ENCODE measurements at places on chromosomes 13 and 19.

DNA sequence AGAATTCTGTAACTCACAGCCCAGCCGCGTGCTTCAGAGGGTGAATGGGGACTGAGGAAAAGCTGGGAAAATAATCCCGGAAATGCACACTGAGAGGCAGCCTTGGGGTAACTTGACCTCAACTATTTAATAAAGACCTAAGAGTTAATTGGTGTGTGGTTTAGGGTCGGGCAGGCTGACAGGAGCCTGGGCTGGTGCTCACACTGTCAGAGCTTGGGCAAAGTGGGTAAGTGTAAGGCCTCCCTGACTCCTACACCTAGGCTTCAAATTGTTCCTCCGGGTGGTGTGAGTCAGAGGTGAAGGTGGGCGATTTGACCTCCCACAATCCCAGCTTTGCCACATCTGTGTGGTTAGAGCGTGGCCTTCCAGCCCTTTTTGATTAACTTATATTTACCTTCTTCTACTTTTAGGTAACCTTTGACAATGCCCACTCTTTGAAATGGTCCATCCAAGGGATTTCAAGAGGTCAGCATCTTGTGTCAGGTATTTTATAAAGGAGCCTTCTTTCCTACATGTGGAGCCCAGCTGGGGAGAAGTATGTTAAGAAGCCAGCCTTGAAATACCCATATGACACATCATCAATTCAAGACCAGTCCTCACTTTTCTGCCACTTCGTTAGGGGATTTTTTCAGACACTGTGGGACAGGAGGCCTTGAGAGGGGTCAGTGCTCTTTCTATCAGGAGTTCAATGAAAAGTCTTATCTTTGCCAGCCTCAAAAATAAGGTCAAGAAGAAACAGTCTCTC lies 114.2 kb downstream of the NUFIP1 start:
- no peak overlapping the region for H3K4me3 ChIP-seq
- H3K27ac ChIP-seq, result no peak overlapping the region
- no peaks in the 10 kb centered on the region for H3K27me3 ChIP-seq

DNA sequence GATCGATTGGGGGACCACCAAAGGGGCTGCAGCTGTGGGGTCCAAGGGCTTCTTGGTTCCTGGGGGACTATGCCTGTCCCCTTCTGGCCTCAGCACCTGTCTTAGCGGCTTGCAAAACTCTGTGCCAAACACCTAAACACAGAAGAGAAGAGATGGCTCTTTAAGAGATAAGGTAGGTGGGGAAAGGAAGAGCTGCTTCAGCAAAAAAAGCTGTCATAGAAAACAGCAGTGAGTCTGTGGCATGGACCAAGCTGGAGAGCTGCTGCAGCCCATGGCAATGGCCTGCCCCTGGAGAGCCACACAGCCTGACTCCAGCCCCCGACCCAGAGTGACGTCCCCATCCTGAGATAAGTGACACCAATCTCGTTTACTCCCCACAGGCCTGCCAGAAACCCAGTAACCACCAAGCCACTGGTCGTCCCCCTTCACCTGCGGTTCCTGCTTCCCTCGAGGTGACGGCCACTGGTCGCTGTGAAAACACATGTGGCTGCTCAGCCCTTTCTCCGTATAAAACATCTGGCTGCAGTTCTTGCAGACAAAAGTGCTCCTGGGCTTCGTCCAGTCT lies 25.0 kb upstream of the NAPA start:
- H3K27ac ChIP-seq, result no peak overlapping the region
- no peak overlapping the region for H3K4me3 ChIP-seq
- no peak for DNase-seq

DNA sequence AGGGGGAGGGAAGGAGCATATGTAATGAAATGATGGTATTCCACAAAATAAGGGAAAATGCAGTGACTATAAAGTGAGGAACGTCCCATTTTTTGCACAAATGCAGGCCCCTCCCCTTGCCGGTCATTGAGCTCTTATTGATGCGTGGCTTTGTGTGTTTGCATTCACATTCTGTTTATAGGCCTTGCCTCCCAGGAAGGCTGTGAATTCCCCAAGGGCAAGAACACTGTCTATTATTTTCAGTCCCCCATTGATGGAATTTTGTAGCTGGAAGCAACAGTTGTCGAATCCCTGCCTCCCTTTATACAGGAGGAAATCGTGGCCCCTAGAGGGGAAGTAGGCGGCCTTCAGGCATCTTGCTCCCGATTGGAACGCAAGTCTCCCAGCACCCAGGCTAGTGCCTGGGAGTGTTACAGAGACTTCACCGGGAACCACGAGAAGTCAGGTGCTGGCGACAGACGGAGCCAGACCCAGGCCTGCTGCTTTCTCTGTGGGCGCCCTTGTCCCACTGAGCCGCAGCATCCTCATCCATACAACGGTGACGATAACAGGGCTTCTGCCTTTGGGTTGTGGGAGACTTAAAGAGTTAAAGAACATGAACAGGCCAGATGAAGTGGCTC lies 6.9 kb downstream of the SBSN start:
- H3K4me1 ChIP-seq, result no peaks in the 10 kb centered on the region
- H3K27me3 ChIP-seq, result peaks cover 10% of the 10 kb centered on the region
- no peak overlapping the region for H3K4me3 ChIP-seq
- H3K36me3 ChIP-seq, result no peaks in the 10 kb centered on the region
- DNase-seq, result no peak

DNA sequence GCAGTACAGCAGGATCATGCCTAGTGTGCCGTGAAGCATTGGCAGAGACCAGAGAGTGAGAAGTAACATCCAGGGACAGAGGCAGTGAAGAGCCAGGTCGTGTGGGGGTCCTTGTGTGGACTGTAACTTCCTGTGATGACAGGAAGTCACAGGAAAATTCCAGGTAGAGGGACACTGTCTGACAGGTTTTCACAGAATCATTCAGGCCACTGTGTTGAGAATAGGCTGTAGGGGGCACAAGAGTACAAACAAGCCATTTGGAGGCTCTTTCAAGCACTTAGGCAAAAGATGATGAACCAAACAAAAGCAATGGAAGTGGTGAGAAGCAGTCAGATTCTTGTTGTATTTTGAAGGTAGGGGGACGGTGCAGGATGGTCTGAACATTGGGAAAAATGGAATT lies 46.4 kb downstream of the N4BP2L1 start:
- peak; percentile 48 for DNase-seq
- no peak overlapping the region for H3K4me3 ChIP-seq
- H3K27me3 ChIP-seq, result no peaks in the 10 kb centered on the region

DNA sequence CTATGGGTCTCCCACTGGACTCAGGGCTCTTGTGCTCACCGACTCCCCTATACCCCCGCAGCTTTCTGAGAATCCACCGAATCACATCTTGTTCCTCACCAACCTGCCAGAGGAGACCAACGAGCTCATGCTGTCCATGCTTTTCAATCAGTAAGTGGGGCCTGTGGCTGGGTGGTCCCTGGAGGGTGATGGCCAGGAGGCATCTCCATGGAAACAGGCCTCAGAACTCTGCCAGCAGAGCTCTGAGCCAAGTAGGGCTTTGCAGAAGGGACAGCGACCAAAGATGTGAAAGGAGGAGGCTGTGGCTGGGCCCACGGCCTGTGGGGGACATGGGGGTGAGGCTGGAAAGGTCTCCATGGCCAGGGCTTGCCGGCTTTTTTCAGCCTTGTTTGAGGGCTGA lies 11.8 kb upstream of the MIA start:
- H3K4me3 ChIP-seq, result no peak overlapping the region
- H3K27ac ChIP-seq, result no peak overlapping the region
- H3K4me1 ChIP-seq, result no peaks in the 10 kb centered on the region
- no peak for DNase-seq
- H3K36me3 ChIP-seq, result peaks cover 47% of the 10 kb centered on the region

DNA sequence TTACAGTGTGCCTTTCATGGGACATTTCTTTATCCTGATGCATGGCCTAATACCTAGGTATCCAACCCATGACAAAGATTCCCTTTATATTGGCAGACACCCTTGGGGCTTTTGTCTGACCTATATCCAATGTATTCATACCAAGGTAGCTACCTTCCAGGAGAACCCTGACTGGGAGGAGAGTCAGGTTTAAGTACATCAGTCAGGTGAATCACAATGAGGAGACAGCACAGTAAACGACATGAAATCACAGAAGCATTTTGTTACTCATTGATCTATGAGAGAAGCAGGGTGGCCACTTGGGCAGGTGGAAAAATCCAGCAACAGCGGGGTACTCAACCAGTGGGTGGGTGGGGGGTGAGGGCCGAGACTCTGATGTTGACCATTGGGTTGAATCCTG lies 527.4 kb upstream of the ATXN8OS start:
- no peak overlapping the region for H3K27ac ChIP-seq
- DNase-seq, result no peak
- no peaks in the 10 kb centered on the region for H3K4me1 ChIP-seq
- no peak overlapping the region for H3K4me3 ChIP-seq
- no peaks in the 10 kb centered on the region for H3K27me3 ChIP-seq
- H3K36me3 ChIP-seq, result no peaks in the 10 kb centered on the region

GRCh38 chr13:48532256-48532505 lies 699 bp downstream of the RCBTB2 start:
- H3K36me3 ChIP-seq, result no peaks in the 10 kb centered on the region
- H3K4me3 ChIP-seq, result peak overlapping the region; percentile 88

DNA sequence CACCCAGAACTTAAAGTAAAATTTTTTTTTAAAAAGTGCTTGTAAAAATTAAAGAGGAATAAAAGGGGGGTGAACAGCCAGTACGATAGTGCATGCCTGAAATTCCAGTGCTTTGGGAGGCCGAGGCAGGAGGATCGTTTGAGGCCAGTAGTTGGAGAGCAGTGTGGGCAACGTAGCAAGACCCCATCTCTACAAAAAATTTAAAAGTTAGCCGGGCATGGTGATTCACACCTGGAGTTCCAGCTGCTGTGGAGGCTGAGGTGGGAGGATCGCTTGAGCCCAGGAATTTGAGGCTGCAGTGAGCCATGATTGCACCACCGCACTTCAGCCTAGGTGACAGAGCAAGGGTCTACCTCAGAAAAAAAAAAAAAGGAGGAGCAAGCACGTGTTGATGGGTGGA lies 7.8 kb downstream of the ADAMTSL5 start:
- DNase-seq, result no peak
- H3K27me3 ChIP-seq, result no peaks in the 10 kb centered on the region

DNA sequence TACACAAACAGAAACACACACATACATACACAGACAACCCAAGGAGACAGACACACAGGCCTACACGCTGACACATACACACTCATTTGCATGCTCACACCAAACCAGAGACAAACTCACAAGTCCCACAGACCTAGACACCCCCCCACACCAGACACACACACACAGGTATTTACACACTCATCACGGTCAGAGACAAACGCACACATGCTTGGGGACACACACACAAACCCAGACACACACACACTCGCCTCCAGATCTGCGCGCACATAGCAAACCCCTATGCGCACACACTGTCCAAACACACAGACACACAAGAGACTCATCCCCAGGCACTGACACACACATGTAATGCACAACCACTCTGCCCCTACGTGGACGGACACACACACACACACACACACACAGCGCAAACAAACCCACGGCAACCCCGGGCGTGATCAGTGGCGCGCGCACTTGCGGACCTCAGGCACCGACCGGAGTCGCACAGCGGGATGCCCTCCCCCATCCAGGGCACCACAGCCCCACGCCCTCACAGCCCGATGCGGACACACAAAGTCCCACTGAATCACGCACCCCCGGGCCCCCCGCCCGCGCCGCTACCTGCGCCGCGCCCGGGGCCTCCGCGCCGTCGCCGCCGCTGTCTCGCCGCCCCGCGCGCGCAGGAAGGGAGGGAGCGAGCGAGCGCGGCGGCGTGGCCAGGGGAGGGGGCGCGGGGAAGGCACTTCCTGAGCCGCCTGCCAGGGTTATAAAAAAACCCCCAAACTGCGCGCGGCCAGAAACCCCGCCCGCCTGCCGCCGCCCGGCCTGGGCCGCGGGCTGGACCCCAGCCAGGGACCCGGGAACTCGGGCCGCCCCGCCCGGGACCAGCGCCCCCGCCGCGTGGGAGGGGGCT lies at the start of gene ADAMTS10:
TSS of gene ADAMTS10 (minus strand) at position 675 of the 895 bp plus-strand sequence. CDS start 5,005 bp downstream, outside the sequence.
- H3K27ac ChIP-seq, result peak within 1 kb of the TSS; percentile 65
- H3K4me1 ChIP-seq, result no peaks in the 10 kb centered on the region
- H3K27me3 ChIP-seq, result peaks cover 19% of the 10 kb centered on the region
- peak within 1 kb of the TSS; percentile 36 for H3K4me3 ChIP-seq

DNA sequence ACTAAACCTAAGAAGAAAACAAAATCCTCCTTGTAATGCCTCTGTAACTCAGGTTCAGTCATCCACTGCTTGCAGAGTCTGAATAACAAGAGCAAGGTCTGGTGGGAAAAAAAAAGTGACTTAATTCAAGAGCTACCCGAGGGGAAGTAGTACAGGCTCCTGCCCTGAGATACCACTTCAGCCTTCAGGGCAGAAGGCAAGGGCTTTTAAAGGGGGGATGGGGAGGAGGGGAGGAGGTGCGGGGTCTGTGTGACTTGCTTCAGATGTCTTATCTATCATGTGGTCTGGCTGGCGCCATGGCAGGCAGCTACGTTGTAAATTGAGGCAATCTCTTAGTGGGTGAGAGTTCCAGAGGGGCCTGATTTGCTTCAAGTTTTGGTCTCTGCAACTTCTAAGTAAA lies 66.7 kb downstream of the LRRC63 start:
- H3K27me3 ChIP-seq, result no peaks in the 10 kb centered on the region
- no peaks in the 10 kb centered on the region for H3K4me1 ChIP-seq
- H3K4me3 ChIP-seq, result no peak overlapping the region
- no peaks in the 10 kb centered on the region for H3K36me3 ChIP-seq
- DNase-seq, result no peak

GRCh38 chr13:112457081-112457480 lies 80.9 kb downstream of the SPACA7 start:
- no peak overlapping the region for H3K4me3 ChIP-seq
- H3K27ac ChIP-seq, result no peak overlapping the region
- no peak for DNase-seq
- H3K4me1 ChIP-seq, result no peaks in the 10 kb centered on the region
- H3K27me3 ChIP-seq, result no peaks in the 10 kb centered on the region

GRCh38 chr13:49046002-49046401 lies 70.3 kb downstream of the FNDC3A start:
- H3K36me3 ChIP-seq, result no peaks in the 10 kb centered on the region
- no peaks in the 10 kb centered on the region for H3K4me1 ChIP-seq
- H3K27me3 ChIP-seq, result no peaks in the 10 kb centered on the region
- DNase-seq, result no peak
- H3K4me3 ChIP-seq, result no peak overlapping the region

DNA sequence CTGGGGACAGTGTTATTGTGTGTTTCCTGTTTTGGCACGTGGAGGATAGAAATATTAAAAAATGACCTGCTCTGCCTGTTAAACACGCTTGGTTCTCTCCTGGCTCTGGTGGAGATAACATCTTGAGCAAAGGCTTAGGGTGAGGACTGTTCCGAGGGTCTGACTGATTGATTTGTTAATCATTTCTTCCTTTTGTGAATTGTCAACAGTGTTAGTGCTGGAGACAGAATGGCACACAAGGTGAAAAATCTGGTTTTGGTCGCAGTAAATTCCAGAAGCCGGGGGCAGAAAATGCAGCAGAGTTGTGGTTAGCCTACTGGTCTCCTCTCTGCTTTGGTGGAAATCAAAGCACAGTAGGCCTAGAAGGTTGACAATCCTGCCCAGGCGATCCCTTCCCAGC lies 163.6 kb downstream of the FGF9 start:
- H3K4me3 ChIP-seq, result no peak overlapping the region
- H3K36me3 ChIP-seq, result no peaks in the 10 kb centered on the region
- H3K4me1 ChIP-seq, result peaks cover 3% of the 10 kb centered on the region
- no peak overlapping the region for H3K27ac ChIP-seq
- H3K27me3 ChIP-seq, result no peaks in the 10 kb centered on the region
- no peak for DNase-seq

GRCh38 chr13:23695711-23696464 lies 125.7 kb downstream of the TNFRSF19 start:
- no peak overlapping the region for H3K4me3 ChIP-seq
- H3K36me3 ChIP-seq, result no peaks in the 10 kb centered on the region
- DNase-seq, result peak; percentile 28

GRCh38 chr13:25111585-25111956 lies 15.6 kb downstream of the PABPC3 start:
- no peak overlapping the region for H3K4me3 ChIP-seq
- no peak for DNase-seq
- no peaks in the 10 kb centered on the region for H3K27me3 ChIP-seq

All from small intestine (tissue), 16 donors.